ENCODE measurements at places on chromosomes 6 and 20.

- no peak for DNase-seq
Observed at GRCh38 chr6:56524891-56525703, 117.6 kb downstream of the DST start.

- DNase-seq = no peak
Observed at GRCh38 chr6:165820934-165821333, 157.9 kb upstream of the PDE10A start.

- no peak for DNase-seq
Observed at GRCh38 chr20:957544-957943, 41.4 kb upstream of the ANGPT4 start.

- DNase-seq = no peak
Observed at GRCh38 chr20:44396369-44397130, 41.1 kb downstream of the HNF4A start.

DNA sequence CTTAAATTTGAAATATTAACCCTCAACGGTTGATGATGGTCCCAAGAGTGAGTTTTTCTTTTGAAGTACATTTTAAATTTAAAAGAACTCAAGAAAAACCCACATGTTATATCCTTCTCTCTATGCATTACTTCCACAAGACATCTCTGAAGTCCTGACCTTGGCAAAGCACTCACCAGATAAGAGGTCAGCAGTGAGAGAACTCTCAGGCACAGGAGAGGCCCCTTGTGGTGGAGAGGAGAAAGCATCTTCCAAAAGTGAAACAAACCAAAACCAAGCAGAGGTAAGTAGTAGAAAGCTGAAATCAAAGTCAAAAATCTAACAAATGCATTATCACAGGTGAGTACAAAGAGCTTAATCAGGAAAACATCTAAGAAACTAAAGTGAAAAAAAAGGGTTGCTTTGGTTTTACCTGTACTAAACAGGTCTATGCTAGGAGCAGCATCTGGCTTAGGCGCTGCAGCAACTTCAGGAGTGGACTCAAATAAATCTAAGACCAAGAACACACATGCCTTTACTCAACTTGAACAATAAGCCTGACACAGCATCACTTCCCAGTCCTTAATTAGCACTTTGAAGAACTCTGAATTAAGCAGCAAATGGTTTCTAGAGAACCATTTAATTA is 80.5 kb downstream of the PRSS35 start:
- no peak for DNase-seq

DNA sequence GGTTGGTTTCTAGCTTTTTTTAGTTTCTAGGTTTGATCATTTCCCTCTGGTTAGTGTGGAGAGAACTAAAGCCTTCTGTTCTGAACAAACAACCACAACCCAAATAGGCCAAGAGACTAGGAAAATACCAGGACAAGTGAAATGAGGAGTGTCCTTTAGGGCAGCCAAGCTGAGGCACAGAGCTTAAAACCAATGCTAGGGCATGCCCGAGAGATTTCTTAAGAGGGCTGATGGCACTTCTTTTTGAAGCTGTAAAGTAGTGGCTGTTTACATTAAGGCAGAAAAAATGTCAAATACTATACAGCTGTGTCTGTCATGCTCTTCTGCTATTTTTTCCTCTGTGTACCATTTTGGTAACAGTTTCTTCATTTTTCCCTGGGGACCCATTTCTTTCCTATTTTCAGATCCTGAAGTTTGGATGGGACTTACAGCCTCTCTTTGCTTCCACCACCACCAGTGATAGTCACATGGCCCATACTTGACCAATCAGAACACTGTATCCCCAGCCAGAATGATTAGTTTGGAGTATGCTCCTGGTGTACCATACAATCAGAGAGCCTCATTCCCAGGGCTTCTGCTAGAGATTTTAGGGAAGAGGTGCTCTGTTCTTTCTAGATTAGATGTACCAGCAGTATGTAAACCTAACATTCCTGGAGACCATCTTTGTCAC is 154.4 kb downstream of the BMP2 start:
- DNase-seq = no peak

GRCh38 chr6:17015551-17016381 is 86.1 kb upstream of the STMND1 start:
- no peak for DNase-seq

DNA sequence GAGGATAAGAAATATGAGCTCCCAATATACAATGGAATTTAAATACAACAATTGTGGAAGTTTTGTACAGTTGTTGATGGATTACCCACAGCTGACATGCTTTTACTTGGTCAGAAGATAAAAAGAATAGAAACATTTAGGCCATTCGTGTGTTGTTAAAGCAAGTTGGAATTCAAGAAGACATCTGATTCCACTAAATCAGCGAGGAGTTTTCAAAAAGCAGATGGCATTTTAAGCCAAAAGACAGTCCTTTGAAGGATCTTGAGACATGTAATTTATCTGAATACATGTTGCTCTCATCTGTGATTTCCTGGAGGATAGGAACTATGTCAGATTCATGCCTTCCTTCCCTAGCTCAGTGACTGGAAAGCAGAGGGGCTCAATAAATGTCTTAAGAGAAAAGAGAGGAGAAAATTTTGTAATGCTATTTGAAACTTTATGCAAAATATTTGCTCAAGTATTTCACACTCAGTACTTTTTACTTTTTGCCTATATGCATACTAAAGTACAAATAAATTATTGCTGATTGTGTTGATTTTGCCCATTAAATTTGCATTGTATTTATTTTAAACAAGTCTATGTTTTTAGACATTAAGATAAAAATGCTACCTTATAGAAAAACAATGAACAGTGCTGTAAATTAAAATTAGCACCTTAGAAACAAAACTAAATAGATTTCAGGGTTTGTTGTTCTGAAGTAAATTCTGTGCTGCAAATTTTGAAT is 733.8 kb upstream of the FLRT3 start:
- DNase-seq = no peak

DNA sequence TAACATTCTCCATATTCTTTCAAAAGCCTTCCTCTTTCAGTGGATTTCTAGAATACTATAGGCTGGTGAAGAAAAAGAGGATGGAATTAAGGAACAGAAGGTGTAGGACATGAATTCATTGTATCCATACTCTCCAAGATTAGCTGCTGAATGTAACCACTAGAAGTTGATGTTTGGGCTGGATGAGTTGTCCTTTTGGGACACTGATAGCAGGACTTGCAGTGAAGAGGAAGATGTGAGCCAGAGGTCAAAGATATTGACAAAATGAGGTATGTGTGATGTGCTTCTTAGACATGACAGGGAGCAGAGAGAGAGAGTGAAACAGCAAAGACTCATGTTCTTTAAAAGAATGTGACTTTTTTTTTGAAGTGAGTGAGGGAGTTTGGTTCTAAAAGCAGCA is 134.3 kb upstream of the MAN1A1 start:
- no peak for DNase-seq

DNA sequence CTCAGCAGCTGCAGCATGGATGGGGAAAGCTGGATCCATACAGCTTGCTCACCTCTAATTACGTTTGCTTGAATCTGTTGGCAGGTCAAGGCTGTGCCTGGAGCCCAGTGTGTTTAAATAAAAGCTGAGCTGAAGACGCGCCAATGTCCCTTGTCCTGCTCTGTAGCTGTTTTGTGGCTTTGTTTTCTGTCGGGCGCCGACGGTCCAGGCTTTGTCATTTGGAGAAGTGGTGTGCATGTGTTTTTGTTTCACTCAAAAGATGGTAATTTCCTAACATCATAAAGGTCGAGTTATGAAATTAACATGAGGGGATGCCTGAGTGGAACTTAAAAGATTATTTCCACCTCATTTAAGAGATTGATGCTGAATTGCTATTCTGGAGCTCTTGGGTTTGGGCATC is 107.6 kb downstream of the SLC24A3 start:
- no peak for DNase-seq

- DNase-seq = no peak
Observed at GRCh38 chr6:106788761-106789160, 159.4 kb downstream of the QRSL1 start.

GRCh38 chr6:518218-518617 is 126.7 kb downstream of the IRF4 start:
- no peak for DNase-seq

DNA sequence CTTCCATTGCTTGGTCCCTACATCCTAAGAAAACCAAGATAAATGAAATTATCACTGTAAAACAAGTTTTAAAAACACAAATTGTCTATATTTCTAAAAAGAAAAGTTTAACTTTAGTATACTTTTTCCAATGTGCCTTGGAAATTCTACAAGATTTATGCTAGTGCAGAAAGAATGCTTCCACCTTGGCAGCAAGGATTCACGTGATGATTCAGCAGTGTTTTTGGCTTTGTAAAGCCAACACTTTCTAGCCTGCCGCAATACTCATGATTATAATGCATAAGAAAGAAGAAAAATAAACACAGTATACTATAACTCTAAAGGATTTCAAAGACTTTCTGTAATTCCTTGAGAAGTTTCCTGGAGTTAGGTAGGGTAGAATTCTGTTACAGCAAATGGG is 442.7 kb downstream of the TENT5A start:
- no peak for DNase-seq

- DNase-seq = no peak
Observed at GRCh38 chr20:22475662-22476061, 108.7 kb downstream of the FOXA2 start.

DNA sequence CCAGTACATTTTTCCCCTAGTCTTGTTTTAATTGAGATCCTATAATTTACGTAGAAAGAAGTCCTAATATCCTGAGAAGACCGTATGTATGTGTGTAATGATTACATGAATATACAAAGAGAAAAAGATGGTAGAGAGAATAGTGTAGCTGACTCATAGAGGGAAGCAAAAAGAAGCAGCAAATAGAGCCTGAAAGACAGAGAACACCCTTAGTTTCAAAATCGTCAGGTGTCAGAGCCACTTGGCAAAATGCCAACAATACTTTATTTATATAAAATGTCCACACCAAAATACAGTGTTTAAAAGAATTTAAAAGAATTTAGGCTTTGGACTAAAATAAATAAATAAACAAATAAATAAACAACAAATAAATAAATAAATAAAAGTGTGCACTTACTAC is 1414.1 kb upstream of the EYS start:
- DNase-seq = no peak

GRCh38 chr6:7763881-7764280 is 38.0 kb downstream of the BMP6 start:
- DNase-seq = no peak

DNA sequence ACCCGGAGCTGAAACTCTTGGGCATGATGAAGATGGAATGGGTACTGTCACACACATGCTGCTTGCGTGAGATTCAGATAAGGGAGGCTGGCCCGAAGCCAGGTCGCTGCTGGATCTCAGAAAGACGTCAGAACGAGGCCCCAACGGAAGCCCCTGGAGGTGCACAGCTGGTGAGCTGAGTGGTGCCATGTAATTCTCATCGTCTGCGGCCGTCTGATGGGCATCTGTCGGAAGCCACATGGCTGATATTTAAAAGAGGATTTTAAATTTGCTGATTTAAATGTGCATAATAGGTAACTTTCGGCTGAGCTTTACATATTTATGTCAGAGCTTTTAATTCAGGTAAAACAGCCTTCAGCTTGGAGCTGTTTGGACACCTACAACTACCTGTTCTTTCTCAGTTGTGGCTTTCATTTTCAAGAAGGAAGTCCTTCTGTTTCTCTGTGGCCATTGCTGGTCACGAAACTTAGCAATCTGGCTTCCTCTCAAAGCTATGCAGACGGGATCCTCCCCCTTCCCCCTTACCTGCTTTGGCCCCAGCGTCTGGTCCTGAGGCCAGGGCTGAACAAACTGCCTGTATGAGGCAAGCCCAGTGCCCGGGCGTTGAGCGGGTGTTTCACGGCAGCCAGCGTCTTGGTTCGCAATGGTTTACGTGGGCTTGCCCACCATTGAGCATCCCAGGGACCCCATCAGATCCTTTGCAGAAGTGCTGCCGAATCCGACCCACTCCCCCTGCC is 9.2 kb downstream of the SLCO4A1 start:
- peak; percentile 86 for DNase-seq

DNA sequence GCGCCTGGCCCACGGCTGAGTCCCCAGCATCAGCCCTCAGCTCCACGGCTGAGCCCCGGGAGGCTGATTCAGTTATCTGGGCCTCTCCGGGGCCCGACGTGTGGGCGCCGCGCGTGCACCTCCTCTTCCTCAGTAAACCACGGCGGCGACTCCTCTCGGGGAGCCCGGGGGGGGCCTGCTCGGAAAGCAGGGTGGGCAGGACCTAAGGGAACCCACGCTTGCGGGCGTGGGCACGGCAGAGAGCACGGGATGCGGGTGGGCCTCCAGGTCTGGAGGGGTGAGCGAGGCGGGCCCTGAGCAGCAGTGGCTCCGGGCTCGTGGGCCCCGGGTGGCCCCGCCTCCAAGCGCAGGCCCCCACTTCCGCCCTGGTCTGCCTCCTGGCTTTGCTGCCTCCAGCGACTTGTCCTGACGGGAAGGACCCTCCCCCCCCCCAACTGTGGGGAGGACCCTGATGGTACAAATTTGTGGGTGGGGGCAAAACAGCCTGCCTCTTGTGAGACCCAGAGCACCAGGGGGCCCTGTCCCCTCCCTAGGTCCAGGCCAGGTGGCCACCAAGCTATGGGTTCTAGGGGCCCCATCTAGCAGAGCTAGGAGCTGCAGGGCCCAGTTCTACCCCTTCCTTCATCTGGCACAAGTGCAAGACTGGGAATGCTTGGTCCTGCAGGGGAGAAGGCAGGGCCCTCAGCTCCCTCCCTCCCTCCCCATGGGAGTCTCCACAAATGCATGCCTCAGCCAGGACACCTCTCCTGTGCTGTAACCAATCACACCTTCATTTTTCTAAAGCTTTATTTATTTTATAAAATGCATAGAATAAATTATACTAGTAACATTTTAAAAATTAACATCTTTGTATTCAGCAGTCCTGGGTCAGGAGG is 16.9 kb downstream of the UCKL1 start:
- no peak for DNase-seq

DNA sequence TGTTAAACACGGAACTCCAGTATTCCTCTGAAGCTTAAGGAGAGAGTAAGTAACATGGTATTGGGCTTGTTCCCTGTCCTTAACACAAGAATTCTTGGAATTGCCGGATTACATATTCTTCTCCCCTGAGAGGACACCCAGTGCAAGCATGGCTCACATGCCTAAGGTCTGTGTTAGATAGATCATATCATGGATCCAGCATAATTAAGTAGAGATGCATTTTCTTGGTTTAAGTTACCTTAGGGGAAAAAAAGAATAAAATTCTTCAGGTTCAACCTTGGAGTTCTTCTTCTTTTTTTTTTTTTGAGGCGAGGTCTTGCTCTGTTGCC is 53.9 kb downstream of the AKAP12 start:
- DNase-seq = no peak

GRCh38 chr20:24978513-24978912 is 14.0 kb downstream of the APMAP start:
- DNase-seq = no peak

- no peak for DNase-seq
Observed at GRCh38 chr6:46773201-46773855, 19.9 kb upstream of the MEP1A start.

- DNase-seq = no peak
Observed at GRCh38 chr6:24543683-24544082, 48.9 kb downstream of the ALDH5A1 start.

- no peak for DNase-seq
Observed at GRCh38 chr6:82954937-82955577, 110.6 kb downstream of the UBE3D start.

GRCh38 chr6:154786144-154786868 is 53.1 kb downstream of the SCAF8 start:
- DNase-seq = no peak

GRCh38 chr20:49377326-49377725 is 99.5 kb upstream of the ZNFX1 start:
- no peak for DNase-seq

All from NCI-H524 treated with DMSO at 0.1 percent for 48 hours (cell line).